ENCODE measurements at places on chromosomes 3 and 15.

- no peak for DNase-seq
Measured at GRCh38 chr3:103195216-103195615, 760.4 kb downstream of the ZPLD1 start.

DNA sequence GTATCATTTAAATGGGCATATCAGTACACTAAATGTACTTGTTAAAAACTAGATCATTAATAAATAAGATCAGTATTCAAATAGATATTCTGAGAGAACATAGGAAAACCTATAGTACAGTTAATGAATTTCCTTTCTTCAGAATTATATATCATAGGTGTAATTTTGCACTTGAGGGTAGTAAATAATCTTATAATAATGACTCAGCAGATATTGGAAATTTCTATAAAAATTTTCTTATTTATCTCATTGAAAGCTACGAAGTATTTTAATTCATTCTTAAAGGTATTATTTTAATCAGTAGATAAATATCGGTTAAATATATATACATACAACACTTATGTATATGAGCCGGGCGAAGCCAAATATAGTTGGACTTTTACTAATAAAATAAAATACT is 300.9 kb upstream of the SOX2 start:
- no peak for DNase-seq

DNA sequence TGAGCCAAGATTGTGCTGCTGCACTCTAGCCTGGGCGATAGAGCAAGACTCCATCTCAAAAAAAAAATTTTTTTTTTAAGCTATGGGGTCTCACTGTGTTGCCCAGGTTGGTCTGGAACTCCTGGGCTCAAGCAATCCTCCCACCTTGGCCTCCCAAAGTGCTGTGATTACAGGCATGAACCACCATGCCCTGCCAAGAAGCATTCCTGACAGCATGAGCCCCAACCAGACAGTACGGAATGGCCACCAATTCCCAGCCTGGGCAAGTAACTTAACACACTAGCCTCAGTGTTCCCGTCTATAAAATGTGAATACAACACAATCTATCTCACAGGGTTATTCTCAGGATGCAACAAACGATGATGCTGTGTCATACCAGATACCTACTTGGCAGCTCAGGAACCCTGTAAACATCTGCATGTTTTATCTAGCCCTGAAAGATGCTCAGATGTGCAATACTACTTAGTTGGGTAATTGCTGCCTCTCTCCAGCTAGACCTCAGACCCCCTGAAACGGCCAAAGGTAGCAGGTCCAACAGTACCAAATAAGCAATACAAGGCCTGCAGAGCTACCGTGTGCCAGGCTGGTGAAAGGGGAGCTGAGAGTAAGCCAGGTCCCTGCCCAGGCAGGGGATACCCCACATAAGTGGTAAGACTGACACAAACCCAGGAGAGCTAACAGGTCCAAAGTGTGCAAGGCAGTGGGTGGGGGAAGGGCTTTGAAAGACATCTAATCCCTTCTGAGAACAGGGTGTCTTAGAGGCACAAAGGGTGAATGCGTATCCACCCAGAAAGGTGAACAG is 1.9 kb downstream of the TKT start:
- no peak for DNase-seq

GRCh38 chr3:123802007-123802625 is 82.0 kb downstream of the MYLK start:
- no peak for DNase-seq

DNA sequence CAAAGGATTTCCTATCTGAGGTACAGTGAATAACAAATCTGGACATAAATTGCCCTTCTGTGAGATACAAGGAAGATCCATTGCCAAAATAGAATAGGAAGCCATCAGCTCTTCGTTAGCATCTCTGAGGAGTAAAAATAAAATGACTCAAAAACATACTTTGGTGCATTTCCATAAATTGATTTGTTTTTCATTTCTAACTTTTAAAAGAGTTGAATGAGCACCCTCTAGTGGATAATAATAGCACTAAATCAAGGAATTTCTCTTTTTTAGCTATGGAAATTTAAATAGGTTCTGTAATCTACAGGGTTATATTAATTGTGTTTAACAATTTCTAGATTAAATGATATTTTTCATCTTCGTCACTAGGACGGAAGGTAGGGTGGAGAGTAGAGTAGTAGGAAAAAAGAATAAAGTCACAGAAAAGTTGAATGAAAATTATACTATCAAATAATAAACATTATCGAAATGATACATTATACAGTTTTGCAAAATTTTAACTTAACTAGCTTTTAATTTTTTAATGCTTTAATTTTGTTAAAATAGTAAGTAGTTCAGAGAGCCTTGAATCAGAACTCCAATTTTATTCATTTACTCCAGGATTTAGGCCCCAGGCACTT is 6.4 kb downstream of the NSUN3 start:
- no peak for DNase-seq
